ENCODE measurements at places on chromosomes 16 and 17.

DNA sequence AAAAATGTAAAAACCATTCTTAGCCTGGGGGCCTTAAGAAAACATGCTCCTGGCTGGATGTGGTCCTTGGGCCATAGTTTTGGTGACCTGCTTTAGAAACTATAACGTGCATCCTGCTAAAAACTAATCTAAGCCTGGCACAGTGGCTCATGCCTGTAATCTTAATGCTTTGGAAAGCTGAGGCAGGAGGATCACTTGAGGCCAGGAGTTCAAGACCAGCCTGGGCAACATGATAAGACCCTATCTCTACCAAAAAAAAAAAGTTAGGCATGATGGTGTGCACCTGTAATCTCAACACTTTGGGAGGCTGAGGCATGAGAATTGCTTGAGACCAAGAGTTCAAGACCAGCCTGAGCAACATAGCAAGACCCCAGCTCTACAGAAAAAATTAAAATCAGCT, 183.8 kb upstream of the CHMP6 start:
- no peak for DNase-seq

GRCh38 chr17:50613007-50613992, 21.4 kb upstream of the ABCC3 start:
- DNase-seq = no peak

- no peak for DNase-seq
These were observed 4.7 kb upstream of the TBX21 start for GRCh38 chr17:47728214-47728877.

DNA sequence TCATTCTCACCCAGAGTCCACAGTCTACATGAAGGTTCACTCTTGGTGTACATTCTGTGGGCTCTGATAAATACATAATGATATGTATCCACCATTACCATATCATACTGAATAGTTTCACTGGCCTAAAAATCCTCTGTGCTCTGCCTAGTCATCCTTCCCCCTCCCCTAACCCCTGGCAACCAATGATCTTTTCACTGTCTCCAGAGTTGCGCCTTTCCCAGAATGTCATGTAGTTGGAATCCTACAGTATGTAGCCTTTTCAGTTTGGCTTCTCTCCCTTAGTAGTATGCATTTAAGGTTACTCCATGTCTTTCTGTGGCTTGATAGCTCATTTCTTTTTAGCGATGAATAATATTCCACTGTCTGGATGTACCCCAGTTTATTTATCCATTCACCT, 101.3 kb downstream of the NOG start:
- no peak for DNase-seq

DNA sequence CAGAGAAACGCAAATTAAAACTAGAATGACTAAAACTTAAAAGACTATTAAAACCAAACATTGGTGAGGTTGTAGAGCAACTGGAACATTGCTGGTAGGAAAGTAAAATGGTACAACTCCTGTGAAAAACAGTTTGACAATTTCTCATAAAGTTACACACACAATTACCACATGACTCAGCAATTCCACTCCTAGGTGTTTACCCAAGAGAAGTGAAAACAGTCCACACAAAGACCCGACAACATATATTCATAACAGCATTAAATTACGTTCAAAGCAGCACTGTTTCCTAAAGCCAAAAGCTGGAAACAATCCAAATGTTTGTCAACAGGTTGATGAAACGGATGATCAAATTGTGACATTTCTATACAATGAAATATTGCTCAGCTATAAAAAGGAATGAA, 26.5 kb upstream of the ALOX12 start:
- DNase-seq = no peak

GRCh38 chr16:2288726-2289125, 20.8 kb upstream of the RNPS1 start:
- no peak for DNase-seq

- DNase-seq = no peak
These were observed 104.4 kb downstream of the CMIP start for GRCh38 chr16:81548876-81549546.

GRCh38 chr17:1492249-1493206, at the start of gene MYO1C:
TSS of gene MYO1C (minus strand) at chr17:1492686. CDS start at chr17:1492487, 199 bp downstream.
- no peak for DNase-seq

DNA sequence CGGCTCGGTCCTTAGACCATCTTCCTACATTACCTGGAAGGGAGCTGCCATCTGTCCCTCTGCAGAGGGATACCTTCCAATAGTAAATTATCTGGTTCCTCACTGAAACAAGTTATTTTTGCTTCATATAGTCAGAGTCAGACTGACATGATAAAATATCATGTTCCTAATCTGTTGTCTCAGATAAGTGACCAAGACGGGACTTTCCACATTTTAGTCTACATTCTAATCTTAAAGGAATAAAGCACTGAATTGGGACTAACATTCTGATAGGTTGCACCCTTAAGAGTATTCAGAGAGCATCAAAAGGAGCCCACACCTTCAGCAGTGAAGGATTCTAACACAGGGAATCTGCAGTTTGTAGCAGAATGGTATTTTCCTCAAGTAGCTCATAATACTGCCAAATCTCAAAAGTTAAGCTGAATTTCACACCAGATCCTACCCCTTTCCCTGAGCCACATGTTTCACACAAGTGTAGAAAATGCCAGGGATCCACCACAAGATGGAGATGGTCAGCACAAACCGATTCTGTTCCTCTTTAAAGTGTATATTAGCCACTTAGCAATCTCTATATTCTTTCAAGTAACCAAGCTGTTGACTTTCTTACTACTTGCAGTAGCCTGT, 13.4 kb downstream of the GINS2 start:
- no peak for DNase-seq

DNA sequence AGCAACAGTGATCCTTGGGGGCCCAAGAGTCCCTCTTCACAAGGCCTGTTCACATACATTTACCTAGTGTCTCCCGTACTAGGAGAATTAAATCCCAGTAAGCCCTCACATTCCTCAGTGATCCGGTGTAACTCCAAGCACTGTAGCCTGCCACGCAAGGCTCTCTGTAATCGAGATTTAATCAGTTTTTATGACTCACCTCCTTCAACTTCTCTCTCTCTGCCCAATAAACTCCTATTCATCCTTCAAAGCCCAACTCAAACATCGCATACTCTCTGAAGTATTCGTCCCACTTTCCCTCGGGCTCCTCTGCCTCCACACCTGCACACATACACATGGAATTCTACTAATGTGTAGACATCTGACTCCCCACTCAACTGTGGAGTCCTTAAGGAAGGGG, 141.8 kb downstream of the CMIP start:
- DNase-seq = no peak

DNA sequence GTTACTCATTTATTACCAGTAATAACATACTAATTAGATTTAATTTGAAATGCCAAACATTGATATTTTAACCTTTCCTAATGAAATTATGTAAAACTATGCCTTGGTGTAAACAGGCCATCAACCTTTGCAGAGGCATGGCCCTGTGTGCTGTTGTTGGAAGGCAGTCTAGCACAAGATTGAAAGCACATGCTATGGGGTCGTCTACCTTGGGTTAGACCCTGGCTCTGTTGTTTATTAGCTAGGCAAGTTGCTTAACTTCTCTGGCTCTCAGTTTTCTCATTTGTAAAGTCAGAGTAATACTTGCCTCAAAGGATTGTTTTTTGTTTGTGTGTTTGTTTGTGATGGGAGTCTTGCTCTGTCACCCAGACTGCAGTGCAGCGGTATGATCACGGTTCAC, 9.4 kb upstream of the CDR2 start:
- DNase-seq = no peak

- DNase-seq = no peak
These were observed 58.2 kb upstream of the CBX4 start for GRCh38 chr17:79897243-79898063.

DNA sequence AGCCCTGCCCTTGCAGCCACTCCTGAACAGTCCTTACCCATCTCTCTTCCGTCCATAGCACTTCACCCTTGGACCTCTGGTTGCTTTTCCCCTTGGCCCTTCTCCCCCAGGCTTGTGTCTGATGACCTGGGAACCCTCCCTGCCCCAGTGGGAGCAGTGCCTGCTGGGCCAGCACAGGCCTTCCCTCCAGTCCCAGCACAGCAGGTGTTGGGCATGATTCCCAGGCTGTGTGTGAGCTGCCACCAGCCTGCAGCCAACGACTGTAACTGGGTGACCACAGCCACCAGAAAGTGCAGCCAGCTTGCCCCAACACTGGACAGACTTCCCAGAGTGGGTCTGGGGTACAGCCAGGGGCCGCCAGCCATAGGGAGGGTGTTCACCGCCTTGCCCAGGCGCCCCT, 30.0 kb downstream of the CRAMP1 start:
- DNase-seq = no peak

DNA sequence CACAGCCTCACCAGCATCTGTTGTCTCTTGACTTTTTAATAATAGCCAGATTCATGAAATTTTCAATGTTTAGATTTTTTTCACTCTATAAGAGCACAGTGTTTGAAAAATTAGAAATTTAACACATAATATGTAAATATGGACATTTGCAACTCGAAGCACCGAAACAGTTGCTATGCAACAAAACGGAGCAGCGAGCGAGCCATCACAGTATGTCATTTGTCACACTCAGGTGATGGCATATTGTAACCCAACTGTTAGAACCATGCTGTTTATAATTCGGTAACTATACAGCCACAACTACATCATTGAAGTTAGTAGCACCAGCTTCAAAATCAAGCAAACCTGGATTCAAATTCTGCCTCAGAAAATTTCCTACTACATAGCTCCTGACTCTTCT, 410.8 kb downstream of the NPIPA8 start:
- no peak for DNase-seq

GRCh38 chr16:48960830-48961229, 320.8 kb downstream of the CBLN1 start:
- peak; percentile 35 for DNase-seq

GRCh38 chr16:20566864-20567263, 9.3 kb downstream of the ACSM2B start:
- no peak for DNase-seq

DNA sequence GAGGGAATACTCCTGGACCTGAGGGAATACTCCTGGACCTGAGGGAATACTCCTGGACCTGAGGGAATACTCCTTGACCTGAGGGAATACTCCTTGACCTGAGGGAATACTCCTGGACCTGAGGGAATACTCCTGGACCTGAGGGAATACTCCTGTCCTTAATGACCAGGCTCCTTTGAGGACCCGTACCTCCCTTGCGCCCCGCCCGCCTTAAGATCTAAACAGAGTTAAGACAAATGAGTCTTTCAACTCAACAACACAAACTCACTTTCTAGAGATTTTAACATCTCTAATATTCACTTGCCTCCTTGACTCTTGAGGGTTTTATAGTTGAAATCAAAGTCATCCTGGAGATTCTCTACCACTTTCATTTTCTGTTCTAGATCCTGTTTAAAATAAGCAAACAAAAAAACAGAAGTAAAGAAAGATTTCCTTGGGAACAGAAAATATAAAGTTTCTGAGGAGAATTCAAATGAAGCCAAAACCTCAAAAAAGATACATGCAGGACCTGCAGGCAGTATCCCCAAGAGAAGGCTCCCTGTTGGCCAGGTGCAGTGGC, 49.7 kb downstream of the STAT3 start:
- DNase-seq = no peak

GRCh38 chr16:47063011-47063724, 80.6 kb downstream of the NETO2 start:
- no peak for DNase-seq

- no peak for DNase-seq
These were observed 1299.0 kb downstream of the CDH11 start for GRCh38 chr16:63822818-63823217.

DNA sequence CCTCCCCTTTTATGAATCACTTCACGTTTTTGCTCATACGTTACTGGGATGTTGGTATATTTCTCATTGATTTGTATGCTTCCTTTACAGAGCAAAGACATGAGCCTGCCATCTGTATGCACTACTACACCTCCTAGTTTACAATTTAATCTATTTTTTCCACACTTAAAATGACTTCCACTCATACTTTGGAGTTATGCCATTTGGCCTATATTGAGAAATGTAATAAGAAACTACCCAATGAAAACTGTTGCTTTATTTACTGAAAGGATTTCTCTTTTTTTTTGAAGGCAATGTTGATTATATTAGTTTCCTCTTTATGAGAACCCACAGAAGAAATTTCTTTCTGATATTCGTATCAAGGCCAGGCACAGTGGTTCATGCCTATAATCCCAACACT, 43.1 kb downstream of the DUSP14 start:
- no peak for DNase-seq

DNA sequence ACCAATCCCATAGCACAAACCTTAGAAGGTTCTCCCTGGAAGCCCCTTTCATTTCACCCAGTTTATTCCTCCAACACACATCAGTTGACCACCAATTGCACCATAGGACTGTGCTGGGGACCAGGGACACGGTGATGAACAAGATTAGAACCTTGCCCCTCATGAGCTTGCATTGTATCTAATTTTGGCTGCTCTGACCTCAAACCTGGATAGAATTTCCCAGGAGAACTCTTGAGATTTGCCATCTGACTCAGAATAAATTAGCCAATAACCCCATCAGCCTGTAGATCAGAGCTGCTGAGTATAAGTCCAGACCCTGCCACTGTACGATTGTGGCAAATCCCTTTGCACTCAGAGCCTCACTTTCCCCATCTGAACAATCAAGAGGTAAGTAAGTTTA, 52.1 kb downstream of the CDH11 start:
- no peak for DNase-seq

DNA sequence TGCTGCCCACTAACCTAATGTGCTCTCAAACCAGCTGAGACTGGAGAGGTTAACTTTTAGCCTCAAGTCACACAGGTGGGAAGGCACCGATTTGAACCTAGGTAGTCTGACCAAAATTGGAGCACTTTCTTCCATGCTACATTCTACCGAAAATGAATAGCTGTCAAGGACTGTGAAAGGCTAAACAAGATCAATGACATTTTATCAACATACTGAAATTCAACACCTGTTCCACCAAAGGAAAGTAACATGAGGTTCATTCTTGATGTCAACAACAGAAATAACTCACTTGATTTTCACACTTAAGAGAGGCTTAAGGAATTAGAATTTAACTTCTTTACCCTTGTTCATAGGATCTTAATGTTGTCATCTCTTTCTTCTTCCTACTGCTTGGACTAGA, 284.4 kb upstream of the MON1B start:
- DNase-seq = no peak

- no peak for DNase-seq
These were observed 29.3 kb downstream of the MAPT start for GRCh38 chr17:45923511-45924268.

- peak; percentile 41 for DNase-seq
These were observed at the start of gene GAS7 for GRCh38 chr17:10198509-10199249. TSS of gene GAS7 (minus strand) at chr17:10198606.
